ENCODE measurements at places on chromosomes 12 and 14. TPM values are rescaled to one million over a fixed set of nuclear protein-coding genes. Genes with fewer than 3 reads are reported as not detected.

- no peak for DNase-seq
Observed at GRCh38 chr12:131464081-131464480, 246.8 kb upstream of the SFSWAP start.

GRCh38 chr12:63410197-63410596 is 258.1 kb downstream of the DPY19L2 start:
- DNase-seq: no peak

The NPAS3 gene
- not detected for total RNA-seq

- DNase-seq: no peak
Observed at GRCh38 chr14:23702656-23703426, 66.7 kb downstream of the DHRS2 start.

DNA sequence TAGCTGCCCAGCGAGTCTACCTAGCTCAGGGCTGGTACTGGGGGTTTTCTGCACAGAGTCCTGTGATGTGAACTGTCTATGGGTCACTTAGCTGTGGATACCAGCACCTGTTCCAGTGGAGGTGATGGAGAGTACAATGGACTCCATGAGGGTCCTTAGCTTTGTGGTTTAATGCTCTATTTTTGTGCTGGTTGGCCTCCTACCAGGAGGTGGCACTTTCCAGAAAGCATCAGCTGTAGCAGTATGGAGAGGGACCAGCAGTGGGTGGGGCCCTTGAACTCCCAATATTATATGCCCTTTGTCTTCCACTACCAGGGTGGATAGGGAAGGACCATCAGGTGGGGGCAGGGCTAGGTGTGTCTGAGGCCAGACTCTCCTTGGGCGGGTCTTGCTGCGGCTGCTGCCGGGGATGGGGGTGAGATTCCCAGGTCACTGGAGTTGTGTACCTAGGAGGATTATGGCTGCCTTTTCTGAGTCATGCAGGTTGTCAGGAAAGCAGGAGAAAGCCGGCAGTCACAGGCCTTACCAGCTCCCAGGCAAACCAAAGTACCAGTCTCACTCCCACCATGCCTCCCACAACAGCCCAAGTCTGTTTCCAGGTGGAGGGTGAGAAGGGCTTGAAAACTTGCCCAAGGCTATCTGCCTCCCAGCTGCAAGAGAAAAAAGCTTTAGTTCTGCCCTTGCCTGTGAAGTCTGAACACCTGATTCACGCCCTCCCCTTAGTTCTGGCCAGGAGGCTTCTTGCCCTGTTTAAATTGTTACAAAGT is 163.0 kb upstream of the NUDT4 start:
- no peak for DNase-seq

The GUCY2C gene
- total RNA-seq: not detected
